NCI-H1092 treated with DMSO at 0.1 percent for 48 hours (cell line): ENCODE measurements at places on chromosomes 11 and 22.

GRCh38 chr22:25563761-25564319, 635 bp upstream of the GRK3 start:
- peak; percentile 17 for DNase-seq

- DNase-seq: peak; percentile 62
These were observed 20.3 kb downstream of the WNT11 start for GRCh38 chr11:76185931-76186401.

DNA sequence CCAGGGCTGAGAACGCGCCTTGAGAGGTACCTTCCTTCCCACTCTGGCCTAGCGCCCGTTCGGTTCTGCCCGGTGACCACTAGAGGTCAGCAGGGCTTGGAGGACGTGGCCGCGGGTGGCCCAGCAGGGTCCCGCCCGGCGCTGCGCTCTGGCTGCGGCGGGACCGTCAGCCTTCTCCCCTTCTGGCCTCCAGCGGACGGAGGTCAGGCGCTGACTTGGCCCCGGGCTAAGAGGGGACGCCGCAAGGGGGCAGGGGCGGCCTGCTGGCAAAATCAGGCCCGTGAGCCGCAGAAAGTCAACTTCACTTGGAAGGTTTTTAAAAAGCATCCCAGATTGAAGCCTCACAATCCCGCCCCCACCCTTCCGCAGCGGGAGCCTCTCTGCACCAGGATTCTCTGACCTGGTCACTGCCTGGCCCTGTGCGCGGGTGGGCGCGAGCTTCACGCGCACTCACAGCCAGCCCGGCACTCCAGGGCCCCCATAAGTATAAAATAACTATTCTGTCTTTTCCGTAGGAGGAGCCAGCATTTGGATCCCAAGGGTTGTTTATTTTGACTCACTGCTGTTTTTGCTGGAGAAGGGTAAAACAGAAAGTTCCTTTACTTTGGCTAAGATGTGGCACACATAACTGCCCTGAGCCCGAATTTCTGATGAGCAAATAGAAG, 23.2 kb upstream of the ZBTB16 start:
- DNase-seq: peak; percentile 46

DNA sequence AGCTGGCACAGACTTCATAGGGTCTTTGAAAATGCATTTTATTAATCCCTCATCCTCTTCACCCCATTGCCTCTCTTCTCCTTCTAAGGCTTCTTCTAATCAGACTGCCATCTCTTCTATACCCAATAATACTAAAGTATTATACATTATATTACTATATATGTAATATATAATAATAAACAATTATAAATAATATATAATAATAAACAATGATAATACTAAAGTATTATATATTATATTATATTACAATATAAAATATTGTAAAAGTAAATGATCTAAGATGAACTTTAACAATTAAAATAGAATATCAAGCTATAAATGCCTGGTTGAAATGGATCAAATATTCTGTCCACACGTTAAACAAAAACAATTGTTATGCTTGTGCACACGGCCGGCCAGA, 13.0 kb downstream of the SCGB2A1 start:
- no peak for DNase-seq

DNA sequence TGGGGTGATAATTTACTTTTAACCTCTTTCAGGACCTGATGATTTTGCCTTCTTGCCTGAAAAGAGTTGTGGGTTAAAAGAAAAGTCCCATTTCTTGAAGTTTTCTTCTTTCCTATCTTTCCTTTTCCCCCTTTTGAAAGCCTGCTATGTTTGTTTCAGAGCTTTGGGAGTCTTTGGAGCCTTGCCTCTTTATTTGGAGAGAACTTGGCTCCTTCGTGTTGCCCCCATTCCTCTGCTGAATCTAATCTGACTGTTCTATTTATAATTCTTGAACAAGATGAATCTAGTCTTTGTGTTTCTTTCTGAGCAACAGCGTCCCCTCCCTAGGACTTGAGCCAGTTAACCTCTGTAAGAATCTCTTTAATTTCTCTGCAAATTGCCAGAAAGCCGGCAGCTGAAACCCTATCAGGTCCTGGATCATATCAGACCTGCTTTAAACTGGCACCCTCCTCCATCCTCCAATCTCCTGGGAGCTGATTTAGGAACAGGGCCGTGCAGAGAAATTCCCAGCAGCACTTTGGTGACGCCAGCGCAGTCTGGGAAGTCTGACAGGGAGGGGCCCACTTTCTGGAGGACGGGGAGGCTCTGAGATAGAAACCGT, 289.1 kb upstream of the SORL1-AS1 start:
- no peak for DNase-seq

- no peak for DNase-seq
These were observed 12.0 kb downstream of the SPTBN2 start for GRCh38 chr11:66716996-66717395.

GRCh38 chr11:102144357-102145355, 34.4 kb downstream of the YAP1 start:
- no peak for DNase-seq

DNA sequence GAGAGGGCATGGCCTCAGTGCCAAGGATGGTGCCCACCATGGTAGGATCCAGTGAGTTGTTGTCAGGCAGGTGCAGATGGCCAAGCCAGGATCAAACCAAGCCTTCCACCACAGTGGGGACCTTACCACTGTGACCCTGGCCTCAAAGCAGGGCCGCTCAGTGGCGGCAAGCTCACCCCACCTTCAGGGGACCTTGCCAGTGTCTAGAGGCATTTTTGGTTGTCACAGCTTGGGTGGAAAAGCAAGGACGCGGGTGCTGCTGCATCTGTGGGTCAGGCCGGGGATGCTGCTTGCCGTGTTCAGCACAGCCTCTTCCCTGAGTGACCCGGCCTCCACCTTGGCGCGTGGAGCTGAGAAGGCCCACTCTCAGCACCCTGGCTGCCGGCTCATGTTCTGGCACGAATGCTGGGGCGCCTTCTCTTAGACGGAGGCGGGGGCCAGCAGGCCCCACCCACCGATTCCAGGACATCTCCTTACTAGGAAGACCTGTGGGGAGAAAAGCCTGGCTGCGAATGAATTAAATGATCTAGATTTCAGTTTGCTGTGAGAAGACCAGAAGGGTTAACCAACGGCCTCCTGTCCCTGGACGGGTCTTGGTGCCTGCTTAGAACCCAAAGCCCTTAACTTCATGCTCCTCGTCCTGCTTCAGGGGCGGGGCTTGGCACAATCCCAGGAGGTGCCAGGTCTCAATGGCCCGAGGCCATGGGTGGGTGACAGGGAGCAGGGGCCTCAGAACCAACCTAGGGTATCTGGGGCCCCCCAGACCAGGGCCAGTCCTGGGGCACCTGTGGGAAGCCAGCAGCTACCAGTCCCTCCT, 18.9 kb downstream of the TRMU start:
- DNase-seq: no peak

DNA sequence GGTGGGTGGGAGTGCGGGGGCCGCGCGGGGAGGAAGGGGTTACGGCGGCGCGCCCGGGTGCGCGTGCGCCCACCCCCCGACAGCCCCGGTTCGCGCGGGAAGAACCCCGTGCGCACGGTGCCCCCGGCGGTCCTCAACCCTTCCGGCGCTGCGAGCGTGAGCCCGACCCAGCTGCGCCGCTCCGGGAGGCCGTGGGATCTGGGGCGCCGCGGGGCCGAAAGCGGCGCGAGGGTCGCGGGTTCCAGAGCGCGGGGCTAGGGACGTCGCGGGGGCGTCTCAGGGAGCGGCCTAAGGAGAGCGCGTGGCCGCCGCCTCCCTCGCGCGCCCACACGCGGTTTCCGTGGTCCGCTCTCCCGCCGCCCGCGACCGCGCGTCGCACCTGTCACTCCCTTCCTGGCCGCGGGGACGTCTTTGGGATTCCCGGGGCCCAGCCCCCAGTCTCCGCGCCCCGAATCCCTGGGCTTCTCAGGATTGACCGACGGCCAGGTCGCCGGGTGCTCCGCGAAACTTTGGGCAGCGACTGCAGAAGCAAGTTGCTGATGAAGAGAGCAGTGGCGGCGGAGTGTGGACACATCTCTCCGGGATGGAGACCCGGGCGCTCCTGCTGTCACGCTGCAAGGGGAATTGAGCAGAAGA, 582 bp downstream of the SREBF2 start:
- DNase-seq: peak; percentile 58

DNA sequence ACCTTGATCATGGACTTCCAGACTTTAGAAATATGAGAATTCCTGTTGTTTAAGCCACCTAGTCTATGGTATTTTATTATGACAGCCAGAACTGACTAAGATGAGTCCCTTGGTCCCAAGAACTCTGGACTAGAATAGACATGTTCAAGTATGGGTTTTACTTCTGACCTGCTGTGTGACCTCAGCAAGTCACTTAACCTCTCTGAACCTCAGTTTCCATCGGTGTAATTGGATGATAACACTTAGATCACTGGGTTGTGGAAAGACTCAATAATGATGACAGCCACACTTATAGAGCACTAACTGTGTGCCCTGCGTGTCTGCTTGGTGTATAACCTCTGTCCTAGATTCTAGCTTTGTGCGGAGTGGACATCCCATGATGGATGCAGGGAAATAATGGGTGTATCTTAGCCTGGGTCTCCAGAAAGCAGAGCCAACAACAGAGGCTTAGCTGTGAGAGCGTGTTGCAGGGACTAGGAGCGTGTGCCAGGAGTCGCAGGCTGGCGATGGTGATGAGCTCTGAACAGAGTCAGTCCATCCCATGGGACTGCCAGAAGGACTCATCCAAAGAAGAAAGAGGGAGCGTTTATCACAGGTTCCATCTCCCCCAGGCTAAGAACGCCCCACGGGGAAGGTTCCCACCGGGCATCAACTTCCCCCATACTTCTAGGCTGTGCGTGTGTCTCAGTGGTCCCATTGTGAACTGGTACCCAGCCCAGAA, 93.2 kb upstream of the TP53I11 start:
- DNase-seq: no peak
